ENCODE measurements at places on chromosomes 2 and 18. TPM values are rescaled to one million over a fixed set of nuclear protein-coding genes. Genes with fewer than 3 reads are reported as not detected.

MYCN gene
- 4.9 TPM for total RNA-seq

TEKT4 gene
- total RNA-seq: not detected

ACKR3 gene
- 11.8 TPM for total RNA-seq

BOLL gene
- not detected for total RNA-seq

SLC30A3 gene
- 11.8 TPM for total RNA-seq

ST8SIA5 gene
- total RNA-seq: not detected

TTN gene
- 3.3 TPM for total RNA-seq

MZT2B gene
- total RNA-seq: 92.4 TPM

ATAD2B gene
- total RNA-seq: 19.6 TPM

PROM2 gene
- total RNA-seq: 0.57 TPM

CAPN14 gene
- total RNA-seq: not detected

KLF7 gene
- 33.5 TPM for total RNA-seq

PLEK gene
- total RNA-seq: under 0.01 TPM

SRD5A2 gene
- not detected for total RNA-seq

MC4R gene
- not detected for total RNA-seq

MTX2 gene
- total RNA-seq: 25.5 TPM

QPCT gene
- 7.5 TPM for total RNA-seq

KLHL30 gene
- total RNA-seq: not detected

FAM237A gene
- total RNA-seq: not detected

MAP3K19 gene
- total RNA-seq: not detected

SOX11 gene
- not detected for total RNA-seq

KCMF1 gene
- 102 TPM for total RNA-seq

All from vein endothelial cell (primary cell).